ENCODE measurements at places on chromosomes 12 and 14. TPM values are rescaled to one million over a fixed set of nuclear protein-coding genes. Genes with fewer than 3 reads are reported as not detected.

- DNase-seq = no peak
Observed at GRCh38 chr12:58381546-58381945, 440.2 kb downstream of the ATP23 start.

GRCh38 chr12:51122844-51123243, 39.4 kb upstream of the CSRNP2 start:
- no peak for DNase-seq

GRCh38 chr14:64891839-64892375, 12.2 kb upstream of the SPTB start:
- DNase-seq = peak; percentile 80

DNA sequence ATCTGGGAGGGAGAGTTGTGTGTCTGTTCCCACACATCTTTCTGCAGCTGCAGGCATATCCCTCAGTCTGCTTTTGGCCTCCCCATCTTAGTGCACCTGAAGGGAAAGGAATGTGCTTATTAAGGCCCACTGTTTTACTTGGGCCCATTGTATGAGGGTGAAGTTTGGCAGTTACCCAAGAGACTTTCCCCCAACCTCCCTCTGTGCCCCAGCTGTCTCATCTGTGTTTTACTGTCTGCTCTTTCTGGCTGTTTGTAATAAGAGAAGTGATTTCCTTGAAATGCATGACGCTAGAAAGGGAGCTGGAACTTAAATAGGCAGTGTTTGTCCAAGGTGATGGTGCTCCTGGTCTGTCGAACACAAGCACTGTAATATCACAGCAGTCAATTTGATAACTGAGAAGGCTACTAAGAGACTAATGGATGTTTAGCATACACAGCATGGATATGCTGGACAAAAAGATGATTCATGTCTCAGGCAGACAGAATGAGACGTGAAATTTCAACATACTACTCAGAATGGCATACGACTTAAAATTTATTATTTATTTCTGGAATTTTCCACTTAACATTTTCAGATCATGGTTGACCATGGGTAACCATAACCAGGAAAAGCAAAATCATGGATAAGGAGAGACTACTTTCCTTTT, 43.6 kb downstream of the FSCB start:
- no peak for DNase-seq

DNA sequence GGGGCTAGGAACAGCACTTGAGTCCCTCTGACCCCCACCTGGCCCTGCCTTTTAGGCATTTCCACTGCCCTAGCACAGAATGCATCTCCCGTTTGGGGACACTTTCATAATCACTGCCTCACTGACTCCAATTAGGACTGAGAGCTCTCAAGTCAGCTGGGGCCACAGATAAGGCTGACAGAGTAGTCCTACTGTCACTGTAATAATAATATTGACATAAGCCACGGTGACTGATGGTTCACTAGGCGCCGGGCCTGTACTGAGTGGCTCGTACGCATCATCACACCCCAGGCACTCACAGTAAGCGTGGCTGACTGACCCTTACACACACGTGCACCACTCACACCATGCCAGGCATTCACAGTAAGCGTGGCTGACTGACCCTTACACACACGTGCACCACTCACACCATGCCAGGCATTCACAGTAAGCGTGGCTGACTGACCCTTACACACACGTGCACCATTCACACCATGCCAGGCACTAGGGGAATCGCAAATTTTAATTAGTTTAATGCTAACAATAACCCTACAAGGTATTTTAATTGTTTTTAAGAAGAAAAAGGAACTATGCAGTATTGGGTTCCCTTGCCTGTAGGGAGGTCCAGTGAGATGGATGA, 87.7 kb downstream of the CHGA start:
- DNase-seq = no peak

DNA sequence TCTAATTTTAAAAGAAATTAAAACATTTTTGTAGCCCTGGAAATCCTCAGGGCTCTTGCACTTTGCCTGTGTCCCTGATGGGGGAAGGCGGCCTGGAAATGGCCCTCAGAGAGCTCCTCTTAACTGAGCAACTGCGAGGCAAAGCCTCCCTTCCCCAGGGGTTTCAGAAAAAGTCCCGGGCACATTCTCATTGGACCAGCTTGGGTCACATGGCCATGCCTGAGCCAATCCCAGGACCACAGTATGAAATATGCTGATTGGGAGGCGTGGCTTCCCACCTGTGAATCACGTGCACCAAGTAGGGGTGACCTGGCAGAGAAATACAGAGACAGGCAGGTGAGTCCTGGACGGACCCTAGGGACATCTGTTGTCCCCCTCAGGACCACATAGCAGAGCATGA, 90.4 kb upstream of the SFSWAP start:
- DNase-seq = no peak

GRCh38 chr12:121467638-121468498, 68.0 kb downstream of the RNF34 start:
- DNase-seq = no peak

DNA sequence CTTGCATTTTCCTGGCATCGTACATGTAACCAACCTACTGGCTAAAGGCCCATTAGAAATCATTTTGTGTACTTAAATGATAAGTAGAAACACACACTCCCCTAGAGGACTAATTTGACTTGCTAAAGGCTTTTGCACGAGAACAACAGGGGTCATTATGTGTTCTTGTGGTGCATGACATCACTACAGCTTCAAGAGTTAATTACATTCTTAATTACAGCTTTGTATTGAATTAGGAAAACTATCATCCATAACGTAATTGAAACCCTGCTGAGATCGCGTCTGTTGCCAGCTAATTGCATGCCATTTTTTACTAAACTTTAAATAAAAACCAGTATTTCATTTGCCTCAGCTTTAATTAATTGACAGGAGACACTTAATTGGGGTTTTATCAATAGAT, 51.4 kb downstream of the TMEM132C start:
- no peak for DNase-seq

GRCh38 chr12:64193931-64194330, 28.2 kb downstream of the KICS2 start:
- DNase-seq = no peak

DNA sequence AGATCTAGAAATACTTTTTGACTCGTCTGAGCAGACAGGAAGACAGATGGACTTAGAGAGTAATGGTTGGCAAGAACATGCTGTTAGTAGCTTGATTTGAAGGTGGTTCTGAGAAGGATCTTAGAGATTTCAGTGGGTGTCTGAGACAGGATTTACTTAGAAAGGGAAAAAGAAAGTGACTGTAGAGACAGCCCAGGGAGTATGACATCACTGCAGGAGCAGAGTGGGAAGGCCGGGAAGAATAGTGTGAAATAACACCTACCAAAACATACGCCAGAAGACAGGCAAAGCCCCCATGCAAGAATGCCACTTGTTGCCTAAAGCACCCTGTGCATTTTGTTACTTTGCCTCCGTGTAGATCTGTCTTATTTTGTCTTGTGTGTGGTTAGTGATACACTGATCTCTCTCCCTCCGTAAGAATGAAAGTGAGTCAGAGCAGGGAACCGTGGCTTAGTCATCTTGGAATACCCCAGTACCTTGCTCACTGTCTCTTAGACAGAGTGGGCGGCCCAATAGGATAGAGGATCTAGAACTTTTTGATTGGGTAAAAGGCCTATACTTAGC, 161.3 kb upstream of the IFNG-AS1 start:
- DNase-seq = peak; percentile 93

GRCh38 chr12:101826766-101827368, 3.9 kb downstream of the GNPTAB start:
- DNase-seq = no peak

DNA sequence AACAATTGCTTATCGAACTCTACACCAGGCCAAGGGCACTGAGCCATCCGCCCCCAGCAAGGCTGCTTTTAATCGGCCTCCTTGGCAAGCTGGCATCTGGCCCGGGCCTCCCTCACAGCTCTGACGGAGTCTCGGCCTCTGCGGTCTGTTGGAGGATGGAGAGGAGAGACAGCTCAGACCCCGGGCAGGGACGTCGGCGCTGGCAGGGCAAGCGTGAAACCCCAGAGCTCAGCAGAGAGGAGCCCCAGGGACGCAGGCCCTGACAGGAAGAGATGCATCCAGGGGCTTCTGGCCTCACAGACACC, 17.5 kb downstream of the CAMKK2 start:
- DNase-seq = peak; percentile 89

- DNase-seq = no peak
Observed at GRCh38 chr12:63981343-63981742, 136.8 kb downstream of the SRGAP1 start.

GRCh38 chr12:104692557-104693218, 235.9 kb downstream of the CHST11 start:
- no peak for DNase-seq

- DNase-seq = no peak
Observed at GRCh38 chr14:35083530-35084150, 37.6 kb downstream of the FAM177A1 start.

DNA sequence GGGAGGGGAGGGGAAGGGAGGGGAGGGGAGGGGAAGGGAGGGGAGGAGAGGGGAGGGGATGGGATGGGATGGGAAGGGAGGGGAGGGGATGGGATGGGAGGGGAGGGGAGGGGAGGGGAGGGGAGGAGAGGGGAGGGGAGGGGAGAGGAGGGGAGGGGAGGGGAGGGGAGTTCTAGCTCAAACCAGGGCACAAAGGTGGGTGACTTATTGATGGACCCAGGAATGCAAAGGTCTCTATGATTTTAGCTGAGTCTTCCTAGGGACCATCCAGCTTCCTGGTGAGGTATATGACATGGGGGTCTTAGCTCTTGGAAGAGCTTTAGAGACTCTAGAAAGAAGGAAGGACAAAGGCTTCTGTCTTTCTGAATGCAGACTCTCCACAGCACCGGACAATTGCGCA, 42.3 kb downstream of the ANO2 start:
- DNase-seq = no peak

GRCh38 chr12:130639476-130640424, 76.3 kb downstream of the RIMBP2 start:
- DNase-seq = no peak

DNA sequence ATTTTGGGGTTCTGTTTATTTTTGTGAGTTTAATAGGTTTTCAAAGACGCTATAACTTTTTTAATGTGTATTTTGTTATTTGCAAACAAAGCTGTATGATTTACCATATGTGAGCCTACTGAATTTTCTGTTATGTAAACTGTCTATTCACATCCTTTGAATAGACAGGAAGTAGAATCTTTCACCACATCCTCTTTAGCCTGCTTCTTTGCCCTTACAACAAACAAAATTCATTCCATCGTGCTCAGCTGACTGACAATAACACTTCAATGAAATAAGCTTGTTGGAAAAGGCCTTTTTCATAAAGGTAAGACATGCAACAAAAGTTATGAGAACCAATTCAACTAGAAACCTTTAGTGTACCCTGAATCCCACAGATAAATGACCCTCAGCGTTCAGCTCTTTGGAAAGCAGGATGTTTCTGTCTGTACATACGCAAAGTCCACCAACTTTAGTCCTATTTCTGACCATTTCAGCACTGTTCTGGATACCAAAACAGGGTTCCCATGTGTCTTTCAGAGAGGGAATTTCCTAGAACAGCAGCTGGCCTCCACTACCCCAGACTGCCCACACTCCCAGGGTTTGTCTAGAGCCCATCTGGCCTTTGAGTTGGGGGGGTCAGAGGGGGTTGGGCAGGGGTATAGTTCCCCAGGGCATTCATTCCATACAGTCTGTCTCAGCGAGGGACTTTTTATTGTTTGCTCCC, 71.3 kb downstream of the DUSP6 start:
- peak; percentile 3 for DNase-seq

DNA sequence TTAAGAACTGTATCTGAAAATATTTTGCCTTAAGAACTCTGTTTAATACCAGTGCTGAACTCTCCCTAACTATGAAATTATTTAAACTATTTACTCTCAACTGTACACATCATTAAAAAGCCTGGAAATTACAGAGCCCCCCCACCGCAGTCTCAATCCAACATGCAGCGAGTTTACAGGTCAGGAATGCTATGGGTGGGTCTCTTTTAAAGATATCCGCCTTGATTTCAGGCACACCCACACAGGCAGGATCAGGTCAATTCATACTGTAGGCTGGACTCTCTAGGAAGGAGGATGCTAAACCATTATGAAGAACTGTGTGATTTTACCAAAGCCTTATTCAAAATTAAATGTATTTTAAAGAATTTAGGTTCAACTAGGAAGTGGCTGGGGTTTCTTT, 16.5 kb downstream of the SPTLC2 start:
- peak; percentile 38 for DNase-seq

DNA sequence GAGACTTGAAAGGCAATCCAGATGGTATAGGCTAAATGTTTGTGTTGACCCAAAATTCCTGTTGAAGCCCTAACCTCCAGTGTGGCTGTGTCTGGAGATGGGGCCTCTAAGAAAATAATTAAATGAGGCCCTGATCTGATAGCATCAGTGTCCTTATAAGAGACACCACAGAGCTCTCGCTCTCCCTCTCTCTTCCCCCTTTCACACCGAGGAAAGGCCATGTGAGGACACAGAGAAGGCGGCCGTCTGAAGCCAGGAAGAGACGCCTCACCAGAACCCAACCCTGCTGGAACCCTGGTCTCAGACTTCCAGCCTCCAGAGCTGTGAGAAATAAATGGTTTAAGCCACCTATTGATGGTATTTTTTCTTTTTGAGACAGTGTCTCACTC, 87.5 kb downstream of the SCARB1 start:
- DNase-seq = no peak

GRCh38 chr12:57158665-57159064, 11.2 kb upstream of the LRP1-AS start:
- DNase-seq = peak; percentile 27

Gene CATSPERB
- not detected for total RNA-seq

Gene GLI1
- 1.1 TPM for total RNA-seq

Gene TCL1B
- total RNA-seq = not detected

Gene PRKD1
- total RNA-seq = 11.5 TPM

Gene PGF
- 0.36 TPM for total RNA-seq

Gene MDM1
- total RNA-seq = 15.5 TPM

Gene B4GALNT3
- 0.09 TPM for total RNA-seq

Gene RALGAPA1
- 26.9 TPM for total RNA-seq

Gene KRT85
- total RNA-seq = not detected

Gene FOXA1
- total RNA-seq = not detected

Gene BMP4
- 14.4 TPM for total RNA-seq

Gene LRFN5
- 12.1 TPM for total RNA-seq

Gene PZP
- total RNA-seq = not detected

Gene KRT71
- total RNA-seq = not detected

Gene DEPDC4
- 5.9 TPM for total RNA-seq
